ENCODE measurements at places on chromosomes 12 and 14.

DNA sequence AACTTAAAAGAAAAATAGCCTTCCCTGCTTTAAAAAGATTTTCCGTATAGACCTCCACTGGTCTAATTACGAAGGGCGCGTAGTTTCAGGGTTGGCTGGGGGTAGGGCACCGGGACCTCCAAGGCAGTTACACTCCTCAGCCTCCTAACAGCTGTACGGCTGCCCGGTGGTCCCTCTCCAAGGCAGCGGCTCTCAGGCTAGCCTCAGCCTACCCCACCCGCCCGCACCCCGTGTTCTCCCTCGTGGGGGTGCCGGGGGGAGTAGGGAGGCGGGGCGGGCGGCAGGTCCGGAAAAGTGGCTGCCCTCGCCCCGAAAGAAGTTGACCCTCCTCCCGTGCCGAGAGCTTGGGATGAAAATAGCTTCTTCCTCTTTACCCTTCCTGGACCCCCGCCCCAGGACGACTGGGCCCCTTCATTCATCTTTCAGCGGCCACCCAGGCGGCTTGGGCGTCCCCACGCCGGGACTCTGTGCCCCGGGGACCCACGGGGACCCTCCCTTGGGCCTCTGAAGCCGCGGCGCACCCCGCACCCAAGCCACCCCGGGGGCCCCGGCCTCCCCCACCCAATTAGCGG, 991 bp upstream of the RCOR1 start:
- DNase-seq: peak; percentile 54

GRCh38 chr14:95531969-95532368, 2.9 kb upstream of the GLRX5 start:
- DNase-seq: no peak

- DNase-seq: peak; percentile 53
Observed at GRCh38 chr12:109763201-109763841, 49.7 kb downstream of the FAM222A start.

DNA sequence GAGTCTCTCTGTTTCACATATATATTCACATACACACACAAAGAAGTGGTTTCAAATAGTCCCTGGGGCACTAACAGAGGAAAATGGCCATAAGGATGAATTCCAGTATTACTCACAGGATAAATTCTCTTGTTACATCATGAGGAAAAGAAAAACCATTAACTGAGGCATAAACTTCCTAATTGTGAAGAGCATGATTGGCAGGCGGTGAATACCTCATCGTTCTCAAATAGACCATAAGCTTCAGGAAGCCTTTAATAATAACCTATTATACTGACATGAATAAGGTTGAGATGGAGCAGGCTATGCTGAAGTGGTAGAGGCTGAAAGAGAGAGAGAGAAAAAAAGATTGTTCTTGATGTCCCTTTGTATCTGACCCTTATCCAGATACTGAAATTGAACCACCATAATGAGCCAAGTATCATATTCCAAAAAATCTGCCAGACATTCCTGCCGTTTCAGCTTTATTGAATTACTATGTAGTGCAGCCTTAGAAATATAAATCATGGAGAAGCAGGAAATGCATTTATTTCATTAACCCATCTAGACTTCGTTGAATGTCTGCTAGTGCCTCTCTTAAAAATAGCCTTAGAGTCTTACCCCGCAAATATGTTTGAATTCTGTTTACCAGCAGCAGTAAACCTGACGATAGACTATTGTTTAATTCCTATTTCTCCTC, 86.8 kb downstream of the NUAK1 start:
- DNase-seq: no peak

GRCh38 chr14:36428350-36428749, 91.7 kb downstream of the NKX2-1 start:
- no peak for DNase-seq

DNA sequence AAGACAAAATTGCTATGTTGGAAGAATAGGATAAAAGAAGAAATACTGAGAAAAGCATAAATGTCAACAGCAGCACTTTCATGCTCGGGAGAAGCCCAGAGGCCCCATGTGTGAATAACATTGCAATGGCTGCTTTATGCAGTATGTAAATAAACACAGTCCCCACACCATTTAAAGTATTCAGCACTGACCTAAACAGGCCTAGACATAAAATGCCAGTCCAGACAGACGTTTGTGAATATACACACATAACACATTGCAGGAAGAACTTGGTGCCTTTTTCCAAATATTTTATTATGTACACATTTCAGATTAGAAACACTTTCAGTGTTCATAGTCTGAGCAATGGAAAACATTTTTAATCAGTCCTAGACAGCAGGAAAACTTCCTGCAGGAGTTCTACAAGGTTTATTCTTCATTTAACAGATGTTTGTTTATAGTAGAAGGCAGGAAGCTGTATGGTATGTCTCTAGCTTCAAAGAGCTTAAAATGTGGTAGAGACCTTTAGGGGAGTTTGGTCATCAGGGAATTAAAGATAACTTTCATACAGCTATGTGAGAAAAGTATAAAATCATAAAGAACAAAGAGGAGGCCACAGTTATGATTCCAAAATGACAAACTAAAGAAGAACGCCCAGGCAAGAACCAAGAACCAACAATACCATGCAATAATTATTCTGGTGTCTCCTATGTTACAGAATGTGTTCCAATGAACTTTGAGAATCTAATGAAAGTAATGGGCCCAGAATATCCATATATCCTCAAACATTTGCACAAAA, 30.6 kb upstream of the SLC38A2 start:
- DNase-seq: no peak

DNA sequence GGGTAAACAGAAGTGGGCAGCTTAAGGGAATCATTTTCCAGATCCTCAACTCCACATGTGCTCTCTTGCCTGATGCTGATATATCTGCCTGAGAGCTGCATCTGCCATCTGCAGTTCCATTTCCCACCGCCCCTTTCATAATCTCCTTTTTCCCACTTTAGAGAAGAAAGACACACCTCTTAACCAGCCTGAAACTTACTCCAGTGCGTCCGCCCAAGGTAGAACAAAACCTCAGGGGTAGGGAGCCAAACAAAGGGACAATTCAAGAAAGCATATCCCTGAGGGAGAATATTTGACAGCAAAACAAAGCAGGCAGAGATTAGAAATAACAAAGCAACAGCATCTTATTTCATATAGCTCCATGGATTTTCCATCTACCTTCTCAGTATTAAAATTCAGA, 4.3 kb downstream of the MDM1 start:
- no peak for DNase-seq

GRCh38 chr12:94777936-94778335, 127.6 kb upstream of the TMCC3 start:
- DNase-seq: no peak

GRCh38 chr12:109744986-109745942, 31.6 kb downstream of the FAM222A start:
- DNase-seq: no peak

DNA sequence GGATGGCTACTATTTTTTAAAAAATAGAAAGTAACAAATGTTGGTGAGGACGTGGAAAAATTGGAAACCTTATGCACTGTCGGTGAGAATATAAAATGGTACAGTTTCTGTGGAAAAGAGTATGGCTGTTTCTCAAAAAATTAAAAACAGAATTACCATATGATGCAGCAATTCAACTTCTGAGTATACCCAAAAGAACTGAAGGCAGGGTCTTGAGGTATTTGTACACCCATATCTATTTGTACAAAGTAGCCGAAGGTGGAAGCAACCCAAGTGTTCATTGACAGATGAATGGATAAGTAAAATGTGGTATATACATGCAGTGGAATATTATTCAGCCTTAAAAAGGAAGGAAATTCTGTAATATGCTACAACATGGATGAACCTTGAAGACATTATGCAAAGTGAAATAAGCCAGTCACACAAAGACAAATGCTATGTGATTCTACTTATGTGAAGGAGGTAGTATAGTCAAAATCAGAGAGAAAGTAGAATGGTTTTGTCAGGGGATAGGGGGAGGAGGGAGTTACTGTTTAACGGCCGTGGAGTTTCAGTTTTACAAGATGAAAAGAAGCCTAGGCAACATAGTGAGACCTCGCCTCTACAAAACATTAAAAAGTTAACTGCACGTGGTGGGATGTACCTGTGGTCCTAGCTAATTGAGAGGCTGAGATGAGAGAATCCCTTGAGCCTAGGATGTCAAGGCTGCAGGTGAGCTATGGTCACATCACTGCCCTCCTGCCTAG, 38.4 kb upstream of the CCT2 start:
- DNase-seq: no peak

DNA sequence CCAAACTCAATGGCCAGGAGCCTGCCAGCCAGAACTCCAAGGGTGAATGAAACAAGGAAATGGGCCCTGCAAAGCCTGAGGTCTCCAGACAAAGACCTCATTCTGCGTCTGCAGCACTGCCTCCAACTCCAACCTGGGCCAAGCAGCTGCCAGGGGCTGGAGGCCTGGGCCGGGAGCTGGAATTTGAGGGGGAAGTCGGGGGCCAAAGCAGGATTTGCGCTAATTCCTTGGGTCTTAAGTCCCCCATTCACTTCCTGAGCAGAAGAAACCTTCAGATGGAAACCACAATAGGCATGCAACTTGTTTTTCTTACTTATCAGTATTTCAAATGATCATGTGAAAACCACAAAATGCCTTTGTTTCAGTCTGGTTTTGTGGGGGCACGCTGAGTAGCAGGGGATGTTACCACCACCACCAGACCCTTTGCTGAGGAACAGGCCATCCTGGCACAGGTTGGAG, 23.0 kb upstream of the TC2N start:
- no peak for DNase-seq

GRCh38 chr12:115895247-115895646, 382.2 kb downstream of the MED13L start:
- DNase-seq: no peak

GRCh38 chr12:121579190-121579791, 1.5 kb downstream of the KDM2B start:
- no peak for DNase-seq

GRCh38 chr14:33271891-33272290, 333.2 kb downstream of the NPAS3 start:
- DNase-seq: no peak

- DNase-seq: peak; percentile 60
Observed at GRCh38 chr12:64625243-64626077, 15.2 kb downstream of the RASSF3 start.

- DNase-seq: no peak
Observed at GRCh38 chr12:49874142-49874897, 29.4 kb downstream of the FAIM2 start.

DNA sequence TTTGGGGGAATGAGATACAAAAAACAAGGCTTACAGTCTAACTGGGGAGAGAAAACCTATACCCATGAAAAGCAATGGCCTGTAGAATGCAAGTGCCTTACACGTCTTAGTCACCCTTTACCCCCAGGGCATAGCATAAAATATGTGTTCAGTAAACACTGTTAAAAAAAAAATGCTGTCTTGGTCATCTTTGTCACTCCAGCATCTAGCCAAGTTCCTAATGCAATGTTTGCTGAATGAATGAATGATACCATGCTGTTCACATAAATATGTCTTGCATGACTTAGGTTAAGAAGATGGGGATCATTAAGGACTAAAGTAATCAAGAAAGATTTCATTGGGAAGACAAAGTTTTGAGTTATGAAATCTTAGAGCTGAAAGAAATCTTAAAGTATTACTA, 38.5 kb downstream of the PPP2R5E start:
- no peak for DNase-seq

DNA sequence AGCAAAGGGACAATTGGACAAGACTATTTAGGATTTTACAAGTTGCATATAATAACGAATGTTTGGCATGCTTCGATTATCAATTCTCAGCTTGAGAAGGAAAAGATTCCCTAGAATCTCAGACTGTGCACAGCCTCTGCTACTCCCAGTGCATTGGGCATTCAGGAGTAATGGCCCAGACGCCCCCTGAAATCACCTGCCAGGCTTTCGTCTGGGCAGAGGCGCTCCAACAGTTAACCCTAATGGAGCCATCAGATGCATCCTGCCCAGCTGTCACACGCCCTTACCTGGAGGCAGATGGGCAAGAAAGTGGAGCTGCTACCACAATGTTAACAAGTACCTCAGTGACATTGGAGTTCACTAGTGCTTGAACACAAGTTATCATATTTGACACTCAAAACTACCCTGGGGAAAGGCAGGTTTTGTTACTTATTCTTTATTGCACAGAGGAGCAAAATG, 927 bp upstream of the LRP6 start:
- DNase-seq: no peak

DNA sequence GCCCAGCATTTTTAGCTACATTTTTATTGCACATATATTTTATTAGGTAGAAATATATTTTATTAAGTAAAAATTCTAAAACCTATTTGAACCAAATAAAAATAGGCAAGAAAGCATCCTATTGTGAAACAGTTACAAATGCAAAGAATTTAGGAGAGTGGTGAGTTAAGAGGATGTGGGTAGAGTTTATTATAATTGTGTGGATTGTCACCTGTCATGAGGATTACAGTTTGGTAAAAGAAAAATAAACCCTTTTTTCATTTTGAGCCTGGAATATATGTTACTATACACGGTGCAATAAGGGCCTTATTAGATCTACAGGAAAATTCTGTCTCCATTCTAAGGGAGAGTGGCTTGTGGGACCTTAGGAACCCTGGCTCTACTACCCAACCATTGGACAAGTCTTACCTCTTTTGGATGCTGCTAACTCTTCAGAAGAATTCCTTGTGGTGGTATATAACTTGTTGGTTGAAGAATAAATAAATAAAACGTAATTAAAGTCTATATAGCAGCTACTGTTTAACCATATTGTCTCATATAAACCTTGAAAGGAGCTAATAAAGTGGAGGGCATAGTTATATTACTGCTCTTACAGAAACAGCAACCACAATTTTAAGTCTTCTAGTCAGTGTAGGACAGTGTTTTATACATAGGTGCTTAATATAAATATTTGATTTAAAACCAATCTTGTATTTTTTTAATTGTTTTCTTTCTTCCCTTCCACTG, 67.8 kb downstream of the FGD4 start:
- no peak for DNase-seq

DNA sequence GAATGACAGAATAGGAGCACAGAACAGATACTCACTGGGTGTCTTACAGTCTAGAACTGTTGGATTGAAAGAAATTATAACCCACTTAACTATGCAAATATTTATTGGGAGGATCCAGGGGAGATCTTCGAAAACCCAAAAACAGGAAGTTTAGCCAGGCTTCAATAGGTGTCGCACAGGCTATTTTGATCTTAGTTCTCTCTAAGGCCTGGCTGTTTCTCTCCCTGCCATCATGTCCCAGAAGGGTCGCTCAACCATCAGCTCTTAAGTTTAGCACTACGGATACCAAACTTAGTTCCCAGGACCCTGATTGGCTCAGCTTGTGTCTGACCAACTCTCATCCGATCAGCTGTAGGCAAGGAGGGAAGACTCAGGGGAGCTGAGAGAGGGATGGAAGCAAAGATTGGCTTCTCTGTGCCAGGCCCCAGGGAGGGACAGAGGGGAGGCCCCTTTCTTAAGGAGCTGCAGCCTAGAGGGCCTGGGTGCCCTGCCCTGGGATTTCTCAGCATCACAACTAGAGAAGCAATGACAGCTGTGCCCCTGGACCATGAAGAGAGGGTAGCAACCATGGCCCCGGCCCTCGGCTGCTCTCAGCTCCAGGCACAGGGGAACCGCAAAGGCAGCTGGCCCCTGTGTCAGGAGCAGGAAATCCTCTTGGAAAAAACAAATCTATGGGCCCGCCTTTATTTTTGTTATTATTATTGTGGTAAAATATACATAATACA, 13.5 kb downstream of the PHETA1 start:
- DNase-seq: no peak

Data from hepatic stellate cell (primary cell).